ENCODE measurements at places on chromosomes 16 and 17.

- no peak for DNase-seq
Observed at GRCh38 chr16:30060836-30061554, 4.6 kb upstream of the ALDOA start.

DNA sequence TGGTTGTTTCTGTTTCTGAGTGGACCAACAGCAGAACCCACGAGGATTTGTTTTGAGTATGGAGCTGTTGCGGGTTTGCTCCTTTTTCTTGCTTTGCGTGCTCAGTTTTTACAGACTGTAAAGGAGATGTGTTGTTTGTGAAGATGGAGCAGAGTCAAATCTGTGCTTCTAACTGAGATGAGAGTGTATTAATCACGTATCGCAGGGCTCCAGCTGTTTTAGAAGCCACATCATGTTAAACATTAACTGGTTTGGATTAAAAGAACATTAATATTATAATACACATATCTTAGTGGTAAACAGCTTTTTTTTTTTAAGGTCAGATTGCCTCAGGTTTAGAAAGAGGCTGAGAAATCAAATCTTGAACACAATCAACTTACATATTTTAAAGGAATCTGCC, 69.4 kb downstream of the YPEL2 start:
- no peak for DNase-seq

DNA sequence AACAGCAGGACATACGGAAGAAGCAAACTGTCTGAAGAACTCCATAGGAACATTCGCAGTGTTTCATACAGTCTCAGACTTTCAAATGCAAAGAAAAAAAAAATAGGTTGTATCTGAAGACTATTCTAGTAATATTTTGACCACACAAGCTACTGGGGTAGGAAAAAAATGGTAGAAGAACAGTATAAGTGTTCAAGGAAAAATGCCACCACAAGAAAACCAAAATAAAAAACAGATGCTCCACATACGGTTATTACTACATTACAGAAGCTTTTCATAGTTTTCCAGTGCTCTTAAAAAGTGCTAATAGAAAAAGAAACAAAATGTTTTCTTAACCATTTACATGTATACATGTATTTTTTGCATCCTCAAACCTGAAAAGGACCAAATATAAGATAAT, 3.7 kb downstream of the NCOR1 start:
- no peak for DNase-seq

DNA sequence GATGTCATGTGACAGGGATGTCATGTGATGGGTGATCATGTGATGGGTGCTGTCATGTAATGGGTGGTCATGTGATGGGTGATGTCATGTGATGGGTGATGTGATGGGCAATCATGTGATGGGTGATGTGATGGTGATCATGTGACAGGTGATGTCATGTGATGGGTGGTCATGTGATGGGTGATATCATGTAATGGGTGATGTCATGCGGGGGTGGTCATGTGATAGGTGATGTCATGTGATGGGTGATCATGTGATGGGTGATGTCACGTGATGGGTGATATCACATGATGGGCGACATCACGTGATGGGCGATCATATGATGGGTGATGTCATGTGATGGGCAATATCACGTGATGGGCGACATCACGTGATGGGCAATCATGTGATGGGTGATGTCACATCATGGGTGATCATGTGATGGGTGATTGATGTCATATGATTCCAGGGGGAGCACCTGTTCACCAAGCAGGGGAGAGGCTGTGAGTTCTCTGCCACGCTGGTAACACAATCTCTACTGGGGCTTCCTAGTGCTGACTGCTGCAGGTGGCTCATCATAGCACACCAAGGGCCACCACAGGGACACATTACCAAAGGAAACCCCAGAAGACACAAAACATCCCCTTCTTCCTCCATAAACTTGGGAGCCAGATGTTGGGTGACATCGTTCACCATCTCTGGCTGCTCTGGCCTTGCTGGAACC, 16.5 kb downstream of the CD300LB start:
- DNase-seq, result peak; percentile 5

DNA sequence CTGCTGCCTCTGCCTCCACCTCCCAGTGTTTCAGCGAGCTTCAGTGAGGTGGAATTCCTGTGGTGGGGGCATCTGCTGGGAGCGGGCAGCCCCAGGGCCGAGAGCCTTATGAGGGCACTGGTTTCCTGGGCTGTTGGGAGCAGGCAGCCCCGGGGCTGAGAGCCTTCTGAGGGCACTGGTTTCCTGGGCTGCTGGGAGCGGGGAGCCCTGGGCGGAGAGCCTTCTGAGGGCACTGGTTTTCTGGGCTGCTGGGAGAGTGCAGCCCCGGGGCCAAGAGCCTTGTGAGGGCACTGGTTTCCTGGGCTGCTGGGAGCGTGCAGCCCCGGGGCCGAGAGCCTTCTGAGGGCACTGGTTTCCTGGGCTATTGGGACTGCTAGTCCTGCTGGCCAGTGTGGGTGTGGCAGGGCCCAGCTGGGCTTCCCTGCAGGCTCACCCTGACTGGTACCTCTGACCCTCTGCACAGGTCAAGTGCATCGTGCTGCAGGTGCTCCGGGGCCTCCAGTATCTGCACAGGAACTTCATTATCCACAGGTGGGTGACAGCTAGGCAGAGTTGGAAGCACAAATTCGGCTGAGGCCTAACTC, 5.6 kb downstream of the CDK10 start:
- DNase-seq, result no peak

GRCh38 chr16:9534759-9535158, 443.3 kb downstream of the HAPSTR1 start:
- DNase-seq, result no peak

- DNase-seq, result no peak
Observed at GRCh38 chr16:87227296-87227951, 89.8 kb downstream of the C16orf95 start.

GRCh38 chr17:51164911-51165679, 1.1 kb upstream of the NME2 start:
- DNase-seq, result no peak

DNA sequence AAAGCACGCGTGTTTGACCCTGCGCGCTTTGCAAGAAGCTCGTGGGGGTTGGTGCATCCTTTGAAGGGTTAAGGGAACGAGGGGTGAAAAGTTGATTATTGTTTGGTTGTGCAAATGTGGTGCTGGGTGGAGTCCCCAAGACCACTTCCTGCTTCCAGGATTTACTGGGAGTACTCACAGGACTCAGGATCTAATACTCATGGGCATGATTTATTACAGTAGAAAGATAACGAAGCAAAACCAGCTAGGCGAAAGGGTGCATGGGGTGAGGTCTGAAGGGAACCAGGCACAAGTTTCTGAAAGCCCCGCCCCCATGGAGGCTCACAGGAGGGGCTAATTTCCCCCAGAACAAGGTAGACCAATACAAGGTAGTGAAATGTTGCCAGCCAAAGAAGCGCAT, 58.8 kb downstream of the RPTOR start:
- DNase-seq, result no peak

GRCh38 chr16:53737552-53737951, 33.6 kb downstream of the FTO start:
- no peak for DNase-seq

DNA sequence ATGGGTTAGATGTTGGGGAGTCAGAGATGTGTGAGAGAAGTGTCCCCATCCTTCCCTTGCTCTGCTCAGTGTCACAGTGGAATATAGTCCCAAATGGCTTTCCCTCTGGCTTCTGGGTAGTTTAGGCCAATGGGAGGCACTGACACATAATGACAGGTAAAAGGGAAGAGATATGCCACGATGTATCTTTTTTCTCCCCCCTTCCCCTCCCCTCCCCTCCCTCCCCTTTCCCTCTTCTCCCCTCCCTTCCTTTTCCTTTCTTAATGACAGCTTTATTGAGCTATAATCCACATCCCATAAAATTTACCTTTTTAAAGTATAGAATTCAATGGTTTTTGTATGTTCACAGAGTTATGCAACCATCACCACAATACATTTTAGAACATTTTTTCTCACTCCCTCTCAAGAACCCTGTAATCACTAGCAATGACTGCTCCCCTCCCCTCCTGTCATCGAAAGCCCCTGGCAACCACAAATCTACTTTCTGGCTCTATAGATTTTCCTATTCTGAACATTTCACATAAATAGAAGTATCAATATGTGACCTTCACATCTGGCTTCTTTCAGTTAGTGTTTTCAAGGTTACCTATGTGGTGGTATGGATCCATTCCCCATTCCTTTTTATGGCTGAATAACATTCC, 617 bp upstream of the CCR7 start:
- DNase-seq, result peak; percentile 12

DNA sequence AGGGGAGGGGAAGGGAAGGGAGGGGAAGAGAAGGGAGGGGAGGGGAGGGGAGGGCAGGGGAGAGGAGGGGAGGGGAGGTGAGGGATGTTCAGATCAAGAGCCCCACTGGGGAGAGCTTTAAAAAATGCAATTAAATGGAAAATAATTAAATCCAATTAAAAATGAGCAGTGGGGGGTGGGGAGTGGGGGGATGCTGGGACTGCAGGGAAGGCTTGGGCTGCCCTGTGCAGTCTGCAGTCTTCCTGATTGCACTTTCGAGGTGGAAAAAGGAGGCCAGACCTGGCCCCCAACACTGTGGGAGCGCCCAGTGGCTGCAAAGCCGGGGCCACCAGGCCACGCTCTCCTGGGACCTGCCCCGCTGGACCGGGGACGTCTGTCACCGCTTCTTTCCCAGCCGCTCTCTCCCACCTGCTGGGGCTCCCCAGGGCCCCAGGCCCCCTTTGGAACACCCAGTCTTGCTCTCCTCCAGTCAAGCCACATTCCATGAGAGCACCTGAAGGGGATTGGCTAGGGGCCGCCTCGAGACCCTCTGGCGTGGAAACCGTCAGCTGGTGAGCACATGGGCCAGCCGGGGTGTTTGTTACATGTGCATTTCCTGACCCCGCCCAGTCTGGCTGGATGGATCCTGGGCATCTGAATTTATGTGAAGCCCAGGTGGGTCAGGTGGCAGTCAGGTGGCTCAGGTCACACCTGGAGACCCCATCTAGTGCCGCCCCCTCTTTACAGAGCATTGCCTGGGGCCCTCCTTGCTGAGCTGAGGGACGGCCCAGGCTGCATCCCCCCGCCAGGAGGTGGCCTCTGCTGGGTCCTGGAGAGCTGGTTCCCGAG, 37.6 kb upstream of the CBFA2T3 start:
- DNase-seq, result no peak

DNA sequence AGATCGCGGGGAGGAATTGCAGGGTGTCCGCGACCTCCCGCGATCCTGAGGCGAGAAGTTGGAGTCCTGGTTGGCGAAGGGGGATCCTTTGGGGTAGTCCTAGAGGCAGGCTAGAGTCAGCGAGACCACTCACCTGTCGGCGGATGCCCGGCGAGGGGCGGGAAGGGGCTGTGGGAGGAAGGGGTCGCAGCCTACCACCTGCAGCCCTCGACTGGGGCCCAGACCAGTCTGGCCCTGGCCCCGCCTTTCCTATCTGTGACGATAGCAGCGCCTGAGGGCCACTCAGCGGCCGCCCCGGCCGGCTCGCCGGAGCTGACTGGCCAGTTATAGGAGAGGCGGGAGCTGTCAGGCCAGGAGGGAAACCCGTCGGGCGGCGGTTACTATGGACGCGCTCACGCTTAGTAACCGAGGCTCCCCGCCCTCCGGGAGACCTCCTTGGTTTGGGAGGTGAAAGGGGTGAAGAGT, at the start of gene TEKT3:
Gene TEKT3, minus strand, starts transcription at position 213 of the 465 bp plus-strand sequence. CDS start 10,012 bp downstream, outside the sequence.
- DNase-seq, result no peak

DNA sequence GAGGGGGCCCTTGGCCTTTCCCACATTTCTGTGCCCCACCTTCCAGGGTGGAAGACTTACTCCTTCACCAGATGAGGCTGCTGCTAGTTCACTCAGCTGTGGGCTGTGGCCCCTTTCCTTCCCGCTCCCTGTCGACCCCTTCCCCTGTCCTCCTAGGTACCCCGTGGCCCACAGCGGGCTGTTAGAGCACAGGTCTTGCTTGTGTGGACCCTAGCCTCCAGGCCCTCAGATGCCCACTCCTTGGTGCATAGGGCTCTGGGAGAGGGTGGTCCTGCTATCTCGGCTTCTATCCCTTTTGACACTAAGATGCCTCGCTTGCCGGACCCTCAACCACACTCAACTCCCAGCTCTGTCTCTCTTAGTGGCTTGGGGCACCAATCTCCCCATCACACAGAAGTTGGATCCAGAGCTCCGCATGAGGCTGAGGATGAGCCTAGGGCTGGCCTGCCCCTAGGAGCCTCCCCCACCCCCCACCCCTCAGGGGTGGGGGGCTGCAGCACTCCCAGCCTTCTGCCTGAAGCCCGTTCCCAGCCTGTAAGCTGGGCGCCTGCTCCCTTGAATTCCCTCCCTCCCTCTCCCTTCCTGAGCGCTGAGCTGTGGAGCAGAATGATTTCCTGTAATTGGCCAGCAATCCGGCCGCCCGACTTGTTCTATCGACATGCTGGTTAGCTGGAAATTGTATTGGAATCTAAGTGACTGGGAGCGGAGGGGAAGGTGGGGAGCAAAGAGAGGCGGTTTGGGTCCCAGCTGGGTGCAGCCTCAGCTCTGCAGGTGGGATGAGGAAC, 30.9 kb downstream of the DCAKD start:
- no peak for DNase-seq

DNA sequence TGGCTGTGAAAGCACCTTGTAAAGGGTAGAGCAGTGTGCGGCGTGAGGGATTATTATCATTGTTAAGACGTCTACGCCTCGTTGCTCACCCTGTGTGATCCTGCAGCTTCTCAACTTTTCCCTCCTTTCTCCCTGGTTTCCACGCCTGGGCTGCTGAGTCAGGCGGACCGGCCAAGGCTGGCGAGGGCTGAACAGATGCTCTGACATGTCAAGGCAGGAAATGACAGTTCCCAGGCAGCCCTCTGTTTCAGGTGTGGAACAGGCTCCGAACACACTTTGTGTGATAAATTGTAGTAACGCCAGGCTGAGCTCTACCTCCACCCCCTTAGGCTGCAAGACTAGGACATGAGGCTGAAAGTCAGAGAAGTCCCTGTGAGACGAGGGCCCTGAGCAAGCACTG, 46.0 kb upstream of the TBX2 start:
- DNase-seq, result no peak

DNA sequence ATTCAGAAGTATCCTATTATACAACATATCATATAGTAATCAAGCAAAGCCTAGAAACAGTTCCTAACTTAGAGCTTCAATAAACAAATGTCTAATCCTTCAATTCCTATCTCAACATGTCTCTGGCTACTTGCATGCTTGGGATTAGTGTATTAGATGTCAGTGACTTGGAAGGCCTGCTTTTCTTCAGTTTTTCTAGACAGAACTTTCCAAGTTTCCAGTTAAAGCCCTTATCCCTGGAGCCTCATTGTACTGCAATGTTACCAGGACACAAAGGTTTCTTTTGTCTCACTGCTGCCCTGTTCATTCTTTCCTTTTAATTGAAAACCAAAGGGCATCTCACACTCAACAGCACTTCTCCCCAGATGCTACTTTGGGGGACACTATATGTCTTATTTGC, 16.5 kb downstream of the PSME3IP1 start:
- DNase-seq, result no peak

Data from GM13977 (cell line).